Kidney (tissue), 22 donors: ENCODE measurements at places on chromosomes 13 and 19. TPM values are rescaled to one million over a fixed set of nuclear protein-coding genes. Genes with fewer than 3 reads are reported as not detected.

The SULT2B1 gene
- 2.3 TPM for total RNA-seq

The YJEFN3 gene
- 3.7 TPM for total RNA-seq

DNA sequence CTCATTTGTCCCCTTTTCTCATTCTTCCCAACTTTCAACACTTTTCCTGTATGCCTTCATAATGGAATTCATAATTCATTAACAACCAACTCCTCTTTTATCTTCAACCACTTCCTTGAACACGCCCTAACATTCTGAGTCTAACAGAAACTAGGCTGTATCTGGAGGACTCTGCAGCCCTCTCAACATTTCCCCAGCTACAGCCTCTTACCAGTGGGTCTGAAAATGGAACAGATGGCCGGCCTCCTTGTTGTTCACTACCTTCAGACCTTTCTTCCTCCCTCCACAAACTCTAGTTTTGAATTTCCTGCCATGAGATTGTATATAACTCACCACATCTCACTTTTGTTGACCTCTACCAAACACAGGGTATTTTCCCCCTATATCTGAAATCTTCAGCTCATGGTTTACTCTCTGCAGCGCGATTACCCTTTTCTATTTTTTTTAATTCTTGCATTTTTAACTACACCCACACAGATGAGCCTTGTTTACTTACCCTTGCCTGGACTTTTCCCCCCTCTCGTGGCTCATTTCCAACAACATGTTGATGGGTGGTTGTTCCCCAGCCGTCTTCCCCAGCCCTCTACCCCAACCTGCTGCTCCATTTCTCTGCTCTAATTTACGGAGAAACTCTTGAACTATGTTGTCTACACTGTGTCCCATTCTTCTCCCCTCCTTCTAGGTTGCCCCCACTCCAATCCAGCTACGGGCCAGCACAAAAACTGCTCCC lies 846 bp downstream of the ZNF790 start:
- DNase-seq = no peak

DNA sequence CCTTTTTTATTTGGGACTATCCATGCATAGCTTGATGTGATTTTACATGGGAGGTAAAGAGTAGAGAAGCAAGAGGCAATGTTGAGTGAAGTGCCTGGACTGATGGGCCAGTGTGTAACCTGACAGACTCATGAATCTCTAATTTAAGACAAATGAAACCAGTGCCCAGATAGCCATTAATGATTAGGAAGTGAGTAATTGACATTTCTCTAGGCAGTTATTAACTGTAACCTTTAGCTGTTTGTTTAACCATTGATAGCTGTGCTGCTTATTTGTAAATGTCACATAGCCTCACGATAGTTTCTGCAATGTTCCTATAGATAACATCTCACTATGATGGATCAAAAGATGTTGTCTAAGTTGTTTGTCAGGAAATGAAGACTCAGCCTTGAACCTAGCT lies 1047.5 kb upstream of the SPRY2 start:
- no peak for DNase-seq

DNA sequence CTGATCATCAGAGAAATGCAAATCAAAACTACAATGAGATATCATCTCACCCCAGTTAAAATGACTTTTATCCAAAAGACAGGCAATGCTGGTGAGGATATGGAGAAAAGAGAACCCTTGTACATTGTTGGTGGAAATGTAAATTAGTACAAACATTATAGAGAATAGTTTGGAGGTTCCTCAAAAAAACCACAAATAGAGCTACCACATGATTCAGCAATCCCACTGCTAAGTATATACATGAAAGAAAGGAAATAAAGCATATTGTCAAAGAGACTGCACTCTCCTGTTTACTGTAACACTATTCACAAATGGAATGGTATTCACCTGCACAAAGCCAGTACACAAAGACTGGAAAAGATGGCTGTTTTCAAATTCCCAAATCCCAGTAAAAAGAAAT lies 1233.7 kb downstream of the PCDH17 start:
- no peak for DNase-seq

DNA sequence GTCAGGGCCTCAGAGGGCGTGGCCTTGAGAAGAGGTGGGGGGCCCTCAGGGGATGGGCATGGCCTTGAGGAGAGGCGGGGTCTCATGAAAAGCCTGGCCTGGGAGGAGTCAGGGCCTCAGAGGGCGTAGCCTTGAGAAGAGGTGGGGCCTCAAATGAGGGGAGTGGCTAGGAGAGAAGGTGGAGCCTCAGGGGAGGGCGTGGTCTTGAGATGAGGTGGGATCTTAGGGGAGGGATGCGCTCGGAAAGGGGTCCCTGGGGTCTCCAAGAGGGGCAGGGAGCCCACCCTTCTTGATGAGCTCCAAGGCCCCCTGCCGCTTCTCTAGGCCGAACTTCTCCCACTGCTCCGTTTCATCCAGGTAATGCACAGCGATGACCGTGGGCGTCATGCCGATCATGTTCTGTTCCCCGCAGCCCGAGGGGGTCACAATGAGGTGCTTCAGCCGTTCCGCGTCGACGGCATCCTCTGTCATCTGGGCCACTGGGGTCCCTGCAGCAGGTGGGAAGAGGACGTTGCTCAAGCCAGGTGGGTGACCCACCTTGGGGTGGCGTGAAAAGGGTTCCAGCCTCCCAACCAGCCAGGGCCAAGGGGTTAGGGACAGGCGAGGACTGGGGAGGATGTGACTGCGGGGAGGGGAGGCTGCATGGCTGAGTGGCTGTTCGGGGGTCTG lies 24.3 kb upstream of the TNFSF14 start:
- DNase-seq = no peak

DNA sequence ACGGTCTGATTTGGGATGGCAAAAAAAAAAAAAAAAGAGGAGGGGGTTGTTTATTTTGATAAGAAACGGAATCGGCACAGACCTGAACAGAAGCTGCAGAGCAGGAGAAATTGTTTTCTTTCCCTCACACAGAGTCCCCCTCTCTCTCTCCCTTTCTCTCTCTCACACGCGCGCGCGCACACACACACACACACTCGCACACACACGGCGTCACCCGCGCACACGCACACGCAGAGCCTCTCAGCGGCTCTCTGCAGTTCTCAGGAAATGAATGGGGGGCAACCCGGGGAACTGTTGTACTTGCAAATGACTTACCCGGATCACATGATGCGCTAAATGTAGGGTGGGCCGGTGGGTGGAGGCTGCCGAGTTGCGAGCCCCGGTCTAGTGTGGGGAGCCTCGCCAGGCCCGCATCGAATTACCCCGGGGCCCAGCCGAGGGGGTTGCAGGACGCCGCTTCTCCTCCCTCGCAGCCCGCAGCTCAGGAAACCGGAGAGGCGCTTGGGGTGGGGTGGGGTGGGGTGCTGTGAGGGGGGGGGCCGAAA lies 475 bp downstream of the KLF12 start:
- peak; percentile 96 for DNase-seq

The C5AR2 gene
- total RNA-seq = 2.5 TPM

DNA sequence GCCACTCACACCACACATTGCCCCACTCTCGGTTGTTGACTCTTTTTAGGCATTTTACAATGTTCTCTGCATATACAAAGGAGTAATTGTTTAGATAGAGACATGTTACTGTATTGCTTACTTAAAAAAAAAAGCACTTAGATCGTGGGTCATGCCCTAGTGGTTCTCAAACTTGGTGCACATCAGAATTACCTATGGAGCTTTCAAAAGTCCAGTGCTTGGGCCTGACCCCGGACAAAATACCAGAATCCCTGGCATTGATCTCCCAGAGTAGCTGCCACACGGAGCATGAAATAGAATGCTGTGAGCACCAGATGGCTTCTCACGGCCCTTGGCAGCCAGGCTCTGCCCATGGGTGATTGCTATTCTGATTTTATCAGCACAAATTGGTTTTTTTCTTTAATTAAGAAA lies 20.0 kb downstream of the ACP7 start:
- peak; percentile 58 for DNase-seq

GRCh38 chr19:4453232-4454179 lies 4.1 kb downstream of the UBXN6 start:
- DNase-seq = peak; percentile 52

- no peak for DNase-seq
These were observed 118.4 kb upstream of the SLC7A1 start for GRCh38 chr13:29713839-29714238.

- no peak for DNase-seq
These were observed 27.8 kb downstream of the ERCC5 start for GRCh38 chr13:102873653-102874052.

DNA sequence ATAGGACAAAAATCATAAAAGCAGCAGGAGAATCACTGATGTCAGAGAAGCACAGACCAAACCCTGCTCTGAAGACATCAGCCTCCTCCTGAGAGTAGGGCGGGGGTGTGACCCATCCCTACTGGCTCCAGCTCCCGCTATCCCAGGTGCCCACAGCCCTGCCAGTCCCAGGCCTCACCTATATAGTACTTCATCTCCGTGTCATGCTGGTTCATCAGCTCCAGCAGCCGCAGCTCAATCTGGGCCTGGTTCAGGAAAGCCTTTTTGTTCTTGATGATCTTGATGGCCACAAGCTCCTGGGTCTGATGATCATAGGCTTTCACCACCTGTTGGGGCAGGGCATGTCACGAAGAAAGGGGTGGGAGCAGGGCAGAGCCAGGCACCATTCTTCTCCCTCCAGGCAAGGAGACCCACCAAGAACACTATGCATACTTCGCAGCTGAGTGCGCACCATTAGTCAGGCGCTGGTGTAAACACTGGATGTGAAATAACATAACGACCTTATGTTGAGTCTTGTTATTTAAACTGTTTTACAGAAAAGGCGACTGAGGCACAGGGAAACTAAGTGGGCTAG lies 4.2 kb downstream of the DYRK1B start:
- no peak for DNase-seq

DNA sequence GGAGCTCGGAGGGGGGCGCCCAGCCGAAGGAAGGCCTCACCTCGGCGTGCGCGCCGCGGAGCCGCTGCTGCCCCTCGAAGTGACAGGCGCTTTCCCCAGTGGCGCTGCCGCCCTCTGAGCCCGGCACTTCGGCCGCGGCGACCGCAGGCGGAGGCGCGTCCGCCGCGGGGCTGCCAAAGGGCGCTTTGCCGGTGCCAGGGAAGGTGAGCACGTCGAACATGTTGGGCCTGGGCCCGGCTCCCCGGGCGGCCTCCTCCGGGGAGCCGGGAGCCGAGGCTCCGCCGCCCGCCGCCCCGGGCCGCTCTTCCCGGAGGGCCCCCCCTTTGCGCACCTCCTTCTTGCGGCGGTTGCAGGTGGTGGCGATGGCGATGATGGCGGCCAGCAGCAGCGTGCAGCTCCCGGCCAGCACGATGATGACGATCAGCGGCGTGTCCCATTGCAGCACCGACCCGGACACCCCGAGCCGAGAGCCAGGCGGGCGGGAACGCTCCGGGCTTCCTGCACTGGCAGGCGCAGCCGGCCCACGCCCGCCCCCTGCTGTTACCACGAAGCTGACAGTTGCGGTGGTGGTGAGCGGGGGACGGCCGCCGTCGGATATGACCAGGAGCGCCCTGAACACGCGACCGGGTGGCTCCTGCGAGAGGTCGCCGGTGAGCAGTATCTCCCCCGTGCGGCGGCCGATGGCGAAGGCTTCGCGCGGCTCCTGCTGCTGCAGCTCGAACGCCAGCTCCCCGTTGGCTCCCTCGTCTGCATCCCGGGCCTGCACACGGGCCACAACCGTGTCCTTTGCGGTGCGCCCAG lies 2.5 kb downstream of the PCDH8 start:
- DNase-seq = peak; percentile 51
